Stimulated activated naive CD8-positive, alpha-beta T cell treated with anti-CD3 and anti-CD28 coated beads, Interleukin-15, Interleukin-2, amounts not matched to agents 100 U/mL and 50 U/mL, for 24 hours (primary cell): ENCODE measurements at places on chromosomes 5 and 9.

- DNase-seq, result no peak
Observed at GRCh38 chr5:120882038-120882775, 418.1 kb downstream of the PRR16 start.

- peak; percentile 83 for DNase-seq
Observed at GRCh38 chr5:6765612-6766525, 52.6 kb downstream of the TENT4A start.

DNA sequence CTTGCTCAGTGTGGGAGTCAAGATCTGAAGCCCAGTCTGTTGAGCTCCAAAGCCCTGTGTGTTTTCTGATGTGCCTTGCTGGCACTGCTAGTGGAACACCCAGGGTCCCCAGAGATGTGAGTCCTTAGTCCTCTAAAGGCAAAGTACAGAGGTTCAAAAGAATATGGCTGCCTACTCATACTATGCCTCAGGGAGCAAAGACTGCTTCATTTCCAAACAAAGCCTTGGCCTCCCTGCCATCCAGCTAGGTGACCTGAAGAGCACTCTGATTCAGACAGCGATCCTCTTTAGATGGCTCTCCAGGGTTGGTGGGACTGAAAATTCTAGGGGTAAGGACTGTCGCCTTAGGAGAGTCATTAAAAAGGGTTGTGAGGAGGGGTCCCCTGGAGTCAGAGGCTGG lies 2.0 kb downstream of the PRLR start:
- no peak for DNase-seq

DNA sequence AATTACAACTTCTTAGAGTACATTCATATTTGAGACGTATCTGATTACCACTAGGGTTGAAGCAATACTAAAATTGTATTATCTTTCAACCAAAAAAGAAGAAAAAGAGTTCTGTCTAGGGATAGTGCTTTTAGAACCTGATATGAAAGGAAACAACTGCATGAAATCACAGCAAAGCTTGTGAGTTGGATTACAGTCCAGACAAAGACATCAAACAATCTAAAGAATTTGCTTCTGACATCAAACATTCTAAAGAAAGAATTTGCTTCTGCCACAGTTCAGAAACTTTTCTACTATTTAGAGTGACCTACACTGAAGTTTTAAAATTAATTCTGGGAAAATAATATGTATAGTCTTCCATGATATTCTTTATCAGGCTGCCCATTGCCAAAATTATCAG lies 1141.1 kb upstream of the ACO1 start:
- no peak for DNase-seq

DNA sequence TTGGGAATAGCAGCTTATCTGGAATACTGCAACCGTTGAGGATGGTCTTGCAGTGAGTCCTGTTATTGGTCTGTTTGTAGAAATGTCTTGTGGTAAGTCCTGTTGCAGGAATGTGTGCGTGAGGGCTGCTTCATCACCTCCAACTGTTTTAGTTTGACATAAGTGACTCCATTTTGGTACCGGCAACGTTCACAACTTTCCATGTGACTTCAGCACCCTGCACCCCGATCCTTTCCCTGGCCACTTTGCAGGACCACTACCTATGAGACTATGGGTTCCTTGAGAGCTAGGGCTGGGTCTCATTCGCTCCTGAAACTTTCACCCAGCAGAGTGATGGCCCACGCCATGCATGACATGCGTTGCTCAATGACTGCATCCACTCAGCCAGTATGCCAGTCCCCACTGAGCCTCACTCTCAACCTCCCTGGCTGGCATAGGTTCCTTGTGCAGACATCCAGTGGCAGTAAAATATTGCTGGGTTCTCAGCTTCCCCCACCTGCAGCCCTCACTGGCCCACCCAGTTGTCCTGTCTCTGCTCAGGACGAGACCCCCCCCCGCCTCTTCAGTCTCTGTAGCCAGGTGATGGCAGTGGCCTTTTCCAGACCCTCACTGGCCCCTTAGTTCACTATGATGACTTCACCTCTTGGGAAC lies 8.0 kb downstream of the SURF6 start:
- no peak for DNase-seq

GRCh38 chr9:107489687-107490605 lies at the start of gene KLF4:
Gene KLF4 (minus strand): TSS chr9:107489769. CDS start chr9:107489172, 597 bp downstream.
- peak; percentile 81 for DNase-seq

DNA sequence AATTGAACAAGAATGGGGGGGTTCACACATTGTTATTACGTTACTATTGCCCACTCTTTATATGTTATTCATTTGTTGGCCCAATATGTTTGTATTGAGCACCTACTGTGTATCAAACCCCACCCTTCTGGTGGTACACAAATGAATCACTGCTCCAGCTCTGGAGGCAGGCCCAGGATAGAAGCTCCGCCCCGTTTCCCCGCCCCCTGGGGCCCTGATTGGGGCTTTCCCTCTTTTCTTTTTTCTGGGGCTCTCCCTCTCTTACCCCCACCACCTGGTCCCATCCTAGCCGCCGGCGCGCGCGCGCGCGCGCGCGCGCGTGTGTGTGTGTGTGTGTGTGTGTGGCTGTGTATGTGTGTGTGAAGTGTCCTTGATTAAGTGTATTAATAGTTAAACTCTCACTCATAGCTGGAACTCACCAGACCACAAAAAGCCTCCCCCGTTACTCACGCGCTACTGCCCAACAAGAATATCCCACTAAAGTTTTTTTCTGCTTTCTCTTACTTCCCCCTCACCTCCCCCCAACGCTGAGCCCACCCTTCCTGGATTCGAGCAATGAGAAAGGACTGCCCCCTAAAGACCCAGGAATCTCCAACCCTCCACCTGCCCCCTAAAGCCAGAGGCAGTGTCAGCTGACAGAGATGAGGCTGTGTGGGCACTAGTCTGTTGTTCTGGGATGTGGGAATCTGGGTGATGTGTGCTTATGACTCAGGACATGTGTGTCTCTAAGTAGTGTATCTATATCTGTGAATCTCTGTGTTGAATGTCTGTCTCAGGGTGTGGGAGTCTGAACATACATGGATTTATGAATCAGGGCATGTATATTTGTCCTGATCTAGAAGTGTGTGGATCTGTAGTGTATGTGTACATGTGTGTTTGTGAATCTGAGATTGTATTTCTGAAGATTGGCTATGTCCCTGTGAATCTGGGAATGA lies 4.0 kb downstream of the CXXC5 start:
- DNase-seq, result peak; percentile 82

DNA sequence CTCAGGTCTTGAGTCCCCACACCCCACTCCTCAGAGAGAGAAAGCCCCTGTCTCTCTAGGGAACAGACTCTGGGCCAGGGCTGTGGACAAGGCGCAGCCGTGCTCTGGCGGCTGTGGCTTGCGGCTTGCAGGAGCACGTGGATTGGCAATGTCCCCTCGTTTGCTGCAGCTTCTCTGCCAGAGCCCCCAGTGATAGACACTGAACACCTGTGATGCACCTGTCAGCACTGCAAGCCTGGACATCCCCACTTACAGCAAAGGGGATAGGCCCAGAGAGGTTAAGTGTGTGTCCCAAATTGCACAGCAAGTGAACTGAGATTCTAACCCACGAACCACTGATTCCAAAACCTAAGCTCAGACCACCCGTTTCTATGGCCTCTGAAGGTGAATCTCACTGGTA lies 7.0 kb downstream of the GFI1B start:
- no peak for DNase-seq

DNA sequence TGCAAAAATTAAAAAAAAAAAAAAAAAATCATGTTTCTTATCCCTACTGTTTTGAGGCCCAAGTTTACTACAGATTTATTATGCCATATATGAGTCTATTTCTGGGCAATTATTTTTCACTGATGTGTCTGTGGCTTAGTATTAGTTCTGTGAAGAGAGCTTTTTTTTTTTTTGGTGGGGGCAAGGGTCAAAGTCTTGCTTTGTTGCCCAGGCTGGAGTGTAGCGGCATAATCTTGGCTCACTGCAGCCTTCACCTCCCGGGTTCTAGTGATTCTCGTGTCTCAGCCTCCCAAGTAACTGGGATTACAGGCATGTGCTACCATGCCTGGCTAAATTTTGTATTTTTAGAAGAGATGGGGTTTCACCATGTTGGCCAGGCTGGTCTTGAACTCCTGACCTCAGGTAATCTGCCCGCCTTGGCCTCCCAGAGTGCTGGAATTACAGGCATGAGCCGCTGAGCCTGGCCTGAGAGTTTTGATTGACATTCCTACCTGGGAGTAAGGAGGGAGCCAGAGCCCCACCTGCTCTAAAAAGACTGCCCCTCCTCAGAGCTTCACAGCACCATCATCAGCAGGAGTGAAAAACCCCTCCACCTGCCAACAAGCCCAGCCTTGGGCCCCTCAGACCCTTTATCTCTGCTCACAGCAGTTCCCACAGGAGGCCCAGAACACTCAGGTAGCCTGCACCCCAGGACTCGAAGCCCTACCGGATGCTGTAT lies 36.1 kb upstream of the JADE2 start:
- no peak for DNase-seq

GRCh38 chr9:107024193-107024592 lies 161.2 kb downstream of the ZNF462 start:
- no peak for DNase-seq
